ENCODE measurements at places on chromosomes 2 and 18.

DNA sequence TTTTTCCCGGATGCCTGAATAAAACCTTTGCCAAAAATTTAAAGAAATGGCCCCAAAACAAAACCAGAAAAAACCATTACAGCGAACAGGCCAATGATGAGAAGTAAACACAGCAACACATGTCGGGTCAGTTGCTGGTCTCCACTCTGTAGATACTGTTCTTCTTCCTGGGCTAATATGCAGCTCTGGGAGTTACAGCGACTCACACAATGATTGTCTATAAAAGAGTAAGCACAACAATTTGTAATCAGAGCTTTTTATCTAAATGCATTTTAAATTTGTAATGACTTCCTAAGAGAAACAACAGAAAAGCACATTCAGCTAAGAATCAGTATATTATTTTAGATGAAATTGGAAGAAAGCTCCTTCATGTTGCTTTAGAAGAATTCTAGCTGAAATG, 40.3 kb downstream of the GPR155 start:
- no peak for DNase-seq

- no peak for DNase-seq
Measured at GRCh38 chr2:128309280-128310093, 9.2 kb downstream of the HS6ST1 start.

- peak; percentile 14 for DNase-seq
Measured at GRCh38 chr2:23760736-23761135, 166.2 kb downstream of the ATAD2B start.

DNA sequence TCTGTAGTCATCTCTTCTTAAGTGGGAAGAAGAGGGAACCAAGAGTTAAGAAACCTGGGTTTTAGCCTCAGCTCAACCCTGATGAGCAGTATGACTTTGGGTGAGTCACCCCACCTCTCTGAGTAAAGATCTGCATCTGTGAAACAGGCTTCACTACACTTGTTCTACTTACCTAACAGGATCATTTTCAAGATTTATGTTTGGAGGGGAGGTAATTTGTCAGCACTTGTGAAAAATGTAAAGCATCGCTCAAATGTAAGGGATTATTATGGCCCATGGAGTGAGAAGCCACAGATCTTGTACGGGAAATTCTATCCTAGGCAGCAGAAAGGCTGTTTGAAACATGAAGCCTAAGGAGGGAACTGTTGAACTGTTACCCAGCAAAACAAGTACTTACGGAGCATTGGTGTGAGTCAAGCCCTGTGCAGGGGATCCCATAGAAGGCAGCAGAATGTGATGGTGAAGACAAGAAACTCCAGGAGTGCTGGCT, 160.6 kb downstream of the PRKCE start:
- DNase-seq: peak; percentile 77

DNA sequence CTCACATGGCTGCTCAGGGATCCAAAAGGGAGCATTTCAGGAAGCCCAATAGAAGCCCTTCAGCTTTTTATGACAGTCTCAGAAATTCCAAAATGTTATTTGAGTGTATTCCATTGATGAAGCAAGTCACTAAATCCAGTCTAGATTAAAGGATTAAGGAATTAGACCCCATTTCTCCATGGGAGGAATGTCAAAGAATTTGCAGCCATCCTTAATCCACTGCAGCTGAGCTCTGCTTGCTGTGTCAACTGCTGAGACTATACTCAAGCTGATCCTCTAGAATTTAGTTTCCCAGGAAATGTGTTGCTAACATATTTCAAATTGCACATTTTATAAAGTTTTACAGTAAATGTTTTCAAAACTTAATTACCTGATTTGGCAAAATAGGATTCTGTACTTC, 28.4 kb upstream of the C2orf69 start:
- DNase-seq: no peak

- no peak for DNase-seq
Measured at GRCh38 chr2:127531221-127531648, 4.2 kb upstream of the MYO7B start.

- DNase-seq: no peak
Measured at GRCh38 chr2:216694082-216694825, 1.1 kb downstream of the IGFBP5 start.

DNA sequence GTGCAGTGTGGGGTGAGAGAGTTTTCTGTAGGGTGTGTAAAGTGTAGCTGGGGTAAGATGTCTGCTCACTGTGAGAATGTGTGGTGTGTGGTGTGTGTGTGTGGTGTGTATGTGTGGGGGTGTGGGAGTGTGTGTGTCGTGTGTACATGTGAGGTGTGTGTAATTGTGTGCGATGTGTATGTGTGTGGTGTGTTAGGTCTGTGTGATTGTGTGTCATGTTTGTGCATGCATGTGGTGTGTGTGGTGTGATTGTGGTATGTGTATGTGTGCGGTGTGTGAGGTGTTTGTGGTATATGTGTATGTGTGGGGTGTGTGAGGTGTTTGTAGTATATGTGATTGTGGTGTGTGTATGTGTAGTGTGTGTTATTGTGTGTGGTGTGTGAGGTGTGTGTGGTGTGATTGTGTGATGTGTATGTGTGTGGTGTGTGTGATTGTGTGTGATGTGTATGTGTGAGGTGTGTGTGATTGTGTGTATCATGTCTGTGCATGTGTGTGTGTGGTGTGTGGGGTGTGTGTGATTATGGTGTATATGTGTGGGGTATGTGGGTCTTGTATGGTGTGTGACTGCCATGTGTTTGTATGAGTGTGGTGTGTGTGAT, 241.7 kb upstream of the HDAC4 start:
- DNase-seq: no peak

- DNase-seq: no peak
Measured at GRCh38 chr18:59502274-59503175, 143.5 kb upstream of the LMAN1 start.

GRCh38 chr18:37612524-37613252, 47.1 kb upstream of the CELF4 start:
- DNase-seq: no peak

DNA sequence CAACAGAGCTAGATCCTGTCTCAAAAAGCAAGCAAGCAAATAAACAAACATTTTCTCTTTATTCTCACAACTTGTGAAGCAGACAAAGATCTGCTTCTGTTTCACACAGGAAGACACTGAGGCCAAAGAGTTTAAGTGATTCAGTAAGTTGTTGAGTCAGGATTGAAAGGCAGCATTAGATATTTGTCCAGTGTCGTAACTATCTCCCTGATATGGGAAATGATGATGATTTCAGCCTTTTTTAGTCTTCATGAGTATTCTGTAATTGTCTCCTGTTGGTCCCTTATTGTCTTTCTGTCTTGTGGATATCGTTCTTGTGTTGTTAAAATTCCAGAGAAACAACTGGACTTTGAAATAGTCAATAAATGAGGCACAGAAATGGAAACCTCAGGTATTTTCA, 59.6 kb downstream of the GATA6 start:
- DNase-seq: no peak

- peak; percentile 37 for DNase-seq
Measured at GRCh38 chr2:88170472-88170892, 336 bp downstream of the THNSL2 start.

- DNase-seq: no peak
Measured at GRCh38 chr2:1484131-1484884, 71.0 kb downstream of the TPO start.

DNA sequence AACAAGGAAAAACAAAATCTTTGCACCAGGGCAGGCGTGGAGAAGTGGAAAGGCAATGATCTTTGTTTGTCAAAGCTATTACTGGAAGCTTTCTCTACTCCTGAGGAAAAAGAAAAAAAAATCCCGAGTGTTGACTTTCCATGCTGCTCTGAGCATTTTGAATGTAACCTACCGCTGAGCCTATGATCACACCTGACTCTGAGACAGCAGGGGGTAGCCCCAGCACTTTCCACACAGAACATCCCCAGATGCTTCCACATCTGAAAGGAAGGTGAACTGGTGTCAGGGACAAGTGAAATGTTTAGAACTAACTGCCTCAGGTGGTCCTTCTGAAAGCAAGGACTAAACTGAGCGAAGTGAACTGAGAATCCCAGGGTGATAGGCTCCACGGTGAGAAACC, 1315.1 kb upstream of the DDX18 start:
- no peak for DNase-seq

DNA sequence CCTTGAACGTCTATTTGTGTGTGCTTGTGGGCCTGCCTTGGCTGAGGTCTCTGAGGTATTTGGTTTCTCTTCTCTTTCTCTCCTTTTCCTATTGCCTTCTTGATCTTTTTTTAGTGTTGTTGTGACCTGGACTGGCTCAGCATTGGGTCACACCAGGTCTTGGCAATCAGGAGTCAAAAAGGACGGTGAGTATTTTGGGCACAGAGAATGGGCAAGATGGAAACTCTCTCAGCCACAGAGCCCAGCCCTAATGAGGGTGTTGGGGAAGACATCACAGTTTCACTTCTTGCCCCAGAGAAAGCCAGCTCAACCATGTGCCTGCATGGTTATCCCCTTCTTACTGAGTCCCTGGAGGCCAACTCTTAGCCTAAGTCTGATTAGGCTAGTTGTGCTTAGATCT, 13.7 kb upstream of the INO80C start:
- DNase-seq: peak; percentile 45

GRCh38 chr2:237726401-237726830, 72.2 kb upstream of the RBM44 start:
- peak; percentile 47 for DNase-seq

GRCh38 chr2:231360401-231360800, 35.1 kb upstream of the B3GNT7 start:
- DNase-seq: no peak

DNA sequence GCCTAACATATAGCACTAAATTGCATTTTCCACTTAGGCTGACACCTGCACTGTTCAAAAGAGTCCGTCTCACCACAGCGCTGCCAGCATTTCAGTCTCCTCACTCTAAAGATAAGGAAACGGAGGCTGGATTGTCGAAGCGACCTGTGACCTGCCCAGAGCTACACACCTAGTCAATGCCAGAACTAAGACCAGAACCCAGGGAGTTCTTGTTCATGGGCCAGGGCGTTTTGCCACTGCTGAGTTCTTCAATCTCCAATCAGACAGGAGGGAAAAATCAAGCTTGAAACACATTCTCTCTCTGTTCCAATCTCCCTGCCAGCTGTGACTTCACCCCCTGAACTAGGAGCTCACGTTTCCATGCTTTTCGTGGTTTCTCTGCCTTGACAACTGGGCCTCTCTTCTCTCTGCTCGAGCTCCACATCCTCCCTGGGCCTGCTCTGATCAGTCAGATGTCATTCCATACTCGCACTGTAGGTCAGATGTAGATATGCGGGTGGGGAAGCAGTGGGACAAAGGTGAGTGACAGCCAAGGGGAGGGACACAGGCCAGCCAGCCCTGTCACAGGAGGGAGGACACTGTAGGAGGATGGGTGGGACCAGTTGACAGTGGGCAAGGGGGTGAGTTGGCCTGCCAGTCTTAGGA, 221.1 kb upstream of the SMAD2 start:
- no peak for DNase-seq

DNA sequence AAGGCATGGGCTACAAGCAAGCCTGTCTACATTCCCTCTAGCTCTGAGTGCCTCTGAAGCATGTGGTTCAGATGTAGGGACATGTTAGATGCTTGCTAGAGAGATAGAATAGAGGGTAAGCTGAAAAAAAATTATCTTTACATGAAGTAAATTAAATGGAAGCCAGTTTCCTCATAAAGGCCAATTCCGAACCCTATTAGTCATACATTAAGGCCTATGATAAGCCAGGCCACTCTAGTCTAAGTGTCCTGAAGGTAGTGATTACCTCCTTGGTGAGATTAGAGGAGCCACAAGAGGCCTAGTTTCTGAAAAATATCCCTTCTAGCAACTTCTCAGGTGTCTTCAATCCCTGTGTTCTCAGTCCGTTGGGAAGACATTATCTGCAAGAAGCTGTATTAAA, 72.4 kb upstream of the NPAS2 start:
- no peak for DNase-seq

GRCh38 chr2:209456489-209456888, 32.6 kb downstream of the MAP2 start:
- DNase-seq: no peak
